ENCODE measurements at places on chromosomes 3 and 15. TPM values are rescaled to one million over a fixed set of nuclear protein-coding genes. Genes with fewer than 3 reads are reported as not detected.
A peak's percentile ranks its signal among the peaks of the same experiment; 100 is the strongest.

DNA sequence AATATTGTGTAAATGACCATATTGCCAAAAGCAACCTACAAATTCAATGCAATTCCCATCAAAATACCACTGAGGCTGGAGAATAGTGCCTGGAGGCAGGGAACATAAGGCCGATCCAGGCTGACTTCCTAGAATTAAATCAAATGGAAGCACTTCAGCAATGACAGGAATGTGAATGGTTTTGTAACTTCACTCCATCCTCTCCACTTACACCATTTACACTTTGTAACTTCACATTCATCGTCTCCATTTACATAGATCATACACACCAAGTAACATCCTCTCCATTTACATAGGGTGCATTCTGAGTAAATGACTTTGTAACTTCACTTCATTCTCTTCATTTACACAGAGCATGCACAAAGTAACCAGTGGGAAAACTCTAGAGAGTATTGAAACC, 11.6 kb downstream of the STRIT1 start:
- no peak for DNase-seq
- H3K36me3 ChIP-seq, result no peaks in the 10 kb centered on the region
- no peaks in the 10 kb centered on the region for H3K27me3 ChIP-seq
- H3K4me3 ChIP-seq, result no peak overlapping the region
- no peak overlapping the region for H3K27ac ChIP-seq

- no peak for DNase-seq
- no peak overlapping the region for H3K27ac ChIP-seq
- H3K36me3 ChIP-seq, result no peaks in the 10 kb centered on the region
- no peak overlapping the region for H3K4me3 ChIP-seq
Measured at GRCh38 chr3:143496191-143496590, 352.1 kb downstream of the SLC9A9 start.

- H3K4me1 ChIP-seq, result no peaks in the 10 kb centered on the region
- no peak for DNase-seq
- no peaks in the 10 kb centered on the region for H3K27me3 ChIP-seq
- H3K36me3 ChIP-seq, result no peaks in the 10 kb centered on the region
Measured at GRCh38 chr3:39299279-39299678, 19.4 kb upstream of the CX3CR1 start.

The AGTR1 gene
- total RNA-seq, result 1.2 TPM

The SPESP1 gene
- total RNA-seq, result not detected

- H3K27ac ChIP-seq, result no peak overlapping the region
- no peak for DNase-seq
- no peak overlapping the region for H3K4me3 ChIP-seq
- no peaks in the 10 kb centered on the region for H3K4me1 ChIP-seq
Measured at GRCh38 chr15:58732625-58733363, 16.7 kb downstream of the ADAM10 start.

- H3K27ac ChIP-seq, result peak overlapping the region; percentile 40
- H3K27me3 ChIP-seq, result no peaks in the 10 kb centered on the region
- no peak overlapping the region for H3K4me3 ChIP-seq
- H3K36me3 ChIP-seq, result no peaks in the 10 kb centered on the region
- H3K4me1 ChIP-seq, result peaks cover 22% of the 10 kb centered on the region
Measured at GRCh38 chr15:40407330-40407990, 1.9 kb downstream of the IVD start.

DNA sequence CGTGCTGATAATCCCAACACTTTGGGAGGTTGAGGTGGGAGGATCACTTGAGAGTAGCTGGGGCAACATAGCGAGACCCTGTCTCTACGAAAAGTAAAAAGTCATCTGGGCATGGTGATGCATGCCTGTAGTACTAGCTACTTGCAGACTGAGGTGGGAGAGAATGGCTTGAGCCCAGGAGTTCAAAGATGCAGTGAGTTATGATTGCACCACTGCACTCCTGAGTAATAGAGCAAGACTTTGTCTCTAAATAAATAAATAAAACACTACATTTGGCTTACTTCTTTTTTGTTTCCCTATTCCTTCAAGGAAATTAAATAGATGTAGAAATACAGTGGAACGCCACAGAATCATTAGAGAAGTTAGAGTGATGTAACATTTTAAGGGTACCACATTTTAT, 20.1 kb upstream of the LDHAL6B start:
- no peak for DNase-seq
- H3K36me3 ChIP-seq, result no peaks in the 10 kb centered on the region
- no peaks in the 10 kb centered on the region for H3K27me3 ChIP-seq
- H3K4me3 ChIP-seq, result no peak overlapping the region

DNA sequence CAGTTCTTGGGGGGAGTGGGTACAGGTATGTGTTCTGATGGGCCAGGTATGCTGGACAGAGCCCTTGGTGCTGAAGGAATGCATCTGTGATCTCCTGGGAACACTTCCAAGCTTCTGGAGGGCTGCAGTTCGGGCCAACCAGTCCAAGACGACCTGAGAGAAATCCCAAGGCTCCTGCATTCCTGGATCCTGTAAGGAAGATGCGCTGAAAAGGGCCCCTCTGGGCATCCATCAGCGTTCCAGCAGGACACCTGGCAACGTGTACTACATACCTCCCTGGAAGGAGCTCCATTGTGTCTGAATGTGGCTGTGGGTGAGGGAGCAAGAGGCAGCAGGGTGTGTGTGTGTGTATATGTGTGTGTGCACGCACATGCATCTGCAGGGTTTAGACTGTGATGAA, 144.7 kb downstream of the FAM43A start:
- no peaks in the 10 kb centered on the region for H3K4me1 ChIP-seq
- no peaks in the 10 kb centered on the region for H3K27me3 ChIP-seq
- no peak overlapping the region for H3K27ac ChIP-seq

DNA sequence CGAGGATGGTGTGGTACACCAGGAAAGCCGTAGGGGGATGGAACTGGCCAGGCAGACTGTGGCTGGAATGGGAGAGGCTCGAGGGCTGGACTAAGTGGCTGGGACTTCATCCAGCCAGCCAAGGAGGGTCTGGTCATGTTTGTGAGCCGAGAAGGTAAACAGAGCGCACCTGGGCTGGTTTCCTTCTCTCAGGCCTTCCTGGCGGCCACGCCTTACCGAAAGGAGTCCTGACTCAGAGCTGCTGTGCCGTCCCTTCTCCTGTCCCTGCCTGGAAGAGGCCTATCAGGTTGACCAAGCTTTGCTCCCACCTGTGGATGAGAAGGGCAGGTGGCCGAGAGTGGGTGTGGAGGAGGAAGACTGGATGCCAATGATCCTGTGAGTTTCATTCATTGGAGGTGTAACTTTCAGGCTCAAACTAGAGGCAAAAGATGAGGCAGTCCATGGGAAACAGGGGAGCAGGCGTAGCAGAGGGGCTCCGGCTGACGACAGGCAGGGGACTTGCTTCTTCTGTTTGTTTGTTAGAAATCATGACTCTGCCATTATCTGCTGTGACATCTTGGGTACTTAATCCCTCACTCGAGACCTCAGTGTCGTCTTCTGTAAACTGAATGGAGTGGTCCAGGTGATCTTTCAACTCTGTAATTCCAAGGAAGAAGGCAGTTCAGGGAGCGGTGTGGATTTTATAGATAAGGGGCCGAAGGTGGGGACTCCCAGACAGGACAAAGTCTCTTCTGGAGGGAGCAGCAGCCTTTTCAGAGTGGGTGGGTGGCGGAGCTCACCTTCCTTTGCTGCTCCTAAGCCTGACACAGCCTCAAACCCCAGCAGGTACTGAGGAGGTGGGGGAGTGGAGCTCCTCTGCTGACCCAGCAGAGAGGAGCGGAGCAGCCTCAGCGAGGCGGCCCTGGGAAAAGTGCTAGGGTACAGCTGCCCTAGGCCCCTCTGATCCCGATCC, 71.8 kb upstream of the GATM start:
- peak; percentile 80 for DNase-seq
- no peaks in the 10 kb centered on the region for H3K4me1 ChIP-seq
- H3K27ac ChIP-seq, result peak overlapping the region; percentile 74
- no peaks in the 10 kb centered on the region for H3K36me3 ChIP-seq
- H3K27me3 ChIP-seq, result no peaks in the 10 kb centered on the region

GRCh38 chr3:126293370-126294082, 63.7 kb downstream of the KLF15 start:
- no peaks in the 10 kb centered on the region for H3K27me3 ChIP-seq
- no peaks in the 10 kb centered on the region for H3K36me3 ChIP-seq
- DNase-seq, result no peak

DNA sequence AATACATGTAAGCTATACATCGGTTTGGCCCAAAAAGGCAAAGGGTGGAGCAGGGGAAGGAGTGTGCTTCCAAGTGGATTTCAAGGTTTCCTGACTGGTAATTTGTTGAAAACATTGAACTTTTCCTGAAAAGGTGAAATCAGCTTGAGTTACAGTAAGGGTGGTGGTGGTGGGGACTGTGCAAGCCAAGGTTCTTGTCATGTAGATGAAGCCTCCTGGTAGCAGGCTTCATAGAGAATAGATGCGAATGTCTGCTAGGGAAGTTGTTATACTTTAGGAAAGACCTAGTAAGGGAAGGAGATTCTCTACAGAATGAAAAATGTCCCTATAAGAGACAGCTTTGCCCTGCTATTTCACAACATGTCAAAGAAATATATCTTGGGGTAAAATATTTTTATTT, 528.2 kb upstream of the CBLB start:
- no peak overlapping the region for H3K4me3 ChIP-seq
- H3K27me3 ChIP-seq, result no peaks in the 10 kb centered on the region
- DNase-seq, result no peak
- no peaks in the 10 kb centered on the region for H3K36me3 ChIP-seq

The ERICH6 gene
- not detected for total RNA-seq

The PIK3R4 gene
- 34.3 TPM for total RNA-seq

The GRAMD1C gene
- total RNA-seq, result 29.4 TPM

- H3K27me3 ChIP-seq, result no peaks in the 10 kb centered on the region
- H3K27ac ChIP-seq, result no peak overlapping the region
- DNase-seq, result no peak
- H3K36me3 ChIP-seq, result no peaks in the 10 kb centered on the region
Measured at GRCh38 chr15:54282228-54282836, 304.1 kb downstream of the UNC13C start.

The ATP8B4 gene
- total RNA-seq, result 4.9 TPM

GRCh38 chr15:73385205-73385604, 16.4 kb upstream of the HCN4 start:
- no peaks in the 10 kb centered on the region for H3K27me3 ChIP-seq
- no peak for DNase-seq

DNA sequence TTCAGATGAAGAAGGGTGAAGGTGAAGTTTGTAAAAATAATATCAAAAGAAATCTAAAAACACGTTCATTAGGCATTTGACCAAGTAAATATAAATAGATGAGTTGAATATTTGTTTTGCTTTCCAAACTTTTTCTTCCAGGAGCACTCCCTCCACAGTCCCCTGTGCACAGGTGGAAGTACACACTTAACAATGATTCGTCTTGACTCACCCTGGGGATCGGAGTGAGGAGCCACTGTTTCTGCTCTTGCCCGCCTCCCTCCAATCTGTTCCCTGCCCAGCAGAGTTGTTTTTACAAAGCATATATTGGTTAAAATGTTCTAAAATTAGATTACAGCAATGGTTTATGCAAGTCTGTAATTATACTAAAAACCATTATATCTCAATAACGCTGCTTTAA, 175.1 kb downstream of the PTPRG start:
- H3K27me3 ChIP-seq, result no peaks in the 10 kb centered on the region
- H3K27ac ChIP-seq, result no peak overlapping the region
- H3K36me3 ChIP-seq, result no peaks in the 10 kb centered on the region
- no peak for DNase-seq
- no peaks in the 10 kb centered on the region for H3K4me1 ChIP-seq

The PPP2R3A gene
- 6.6 TPM for total RNA-seq

The CFAP91 gene
- total RNA-seq, result not detected

DNA sequence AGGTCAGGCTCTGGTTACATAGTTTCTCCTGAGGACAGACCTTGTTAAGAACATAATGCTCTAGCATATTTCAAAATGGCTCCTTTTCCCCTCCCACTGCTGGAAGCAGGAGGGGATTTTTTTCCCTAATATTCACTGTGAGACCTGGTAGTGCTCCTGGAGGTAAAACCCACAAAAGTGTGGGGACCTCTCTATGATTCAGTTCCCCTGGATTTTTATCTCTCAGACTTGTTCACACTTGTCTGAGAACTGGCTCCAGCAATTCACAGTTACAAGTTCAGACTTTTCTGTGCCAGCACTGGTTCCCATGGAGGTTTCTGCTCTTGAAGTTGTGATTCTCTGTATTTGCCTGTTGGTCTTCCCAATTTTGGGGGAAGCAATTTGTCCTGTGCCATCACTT, 36.3 kb upstream of the PCOLCE2 start:
- DNase-seq, result no peak
- no peaks in the 10 kb centered on the region for H3K36me3 ChIP-seq
- H3K4me3 ChIP-seq, result no peak overlapping the region
- H3K27ac ChIP-seq, result no peak overlapping the region

The TNFAIP8L3 gene
- total RNA-seq, result 5.8 TPM

The THSD4 gene
- 59.5 TPM for total RNA-seq

DNA sequence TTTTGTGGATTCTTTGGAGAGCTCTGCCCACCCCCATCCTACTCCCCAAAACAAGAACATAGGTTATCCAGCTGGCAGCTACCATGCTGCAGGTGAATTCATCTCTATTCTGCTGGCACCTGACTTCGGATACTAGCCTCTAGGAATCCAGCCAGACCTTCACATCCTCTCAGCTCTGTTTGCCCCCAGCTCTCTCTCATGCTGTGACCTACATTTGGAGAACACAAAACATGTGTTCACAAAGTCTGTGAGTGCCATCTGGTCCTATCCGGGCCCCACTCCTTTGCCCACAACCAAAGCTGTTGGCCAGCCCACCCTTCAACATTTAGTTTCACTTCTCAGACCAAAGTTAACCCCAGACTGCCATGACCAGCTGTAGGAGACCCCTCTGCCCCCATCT, 89.4 kb upstream of the C3orf80 start:
- no peak overlapping the region for H3K27ac ChIP-seq
- no peak overlapping the region for H3K4me3 ChIP-seq
- no peaks in the 10 kb centered on the region for H3K4me1 ChIP-seq
- H3K36me3 ChIP-seq, result no peaks in the 10 kb centered on the region
- H3K27me3 ChIP-seq, result no peaks in the 10 kb centered on the region

DNA sequence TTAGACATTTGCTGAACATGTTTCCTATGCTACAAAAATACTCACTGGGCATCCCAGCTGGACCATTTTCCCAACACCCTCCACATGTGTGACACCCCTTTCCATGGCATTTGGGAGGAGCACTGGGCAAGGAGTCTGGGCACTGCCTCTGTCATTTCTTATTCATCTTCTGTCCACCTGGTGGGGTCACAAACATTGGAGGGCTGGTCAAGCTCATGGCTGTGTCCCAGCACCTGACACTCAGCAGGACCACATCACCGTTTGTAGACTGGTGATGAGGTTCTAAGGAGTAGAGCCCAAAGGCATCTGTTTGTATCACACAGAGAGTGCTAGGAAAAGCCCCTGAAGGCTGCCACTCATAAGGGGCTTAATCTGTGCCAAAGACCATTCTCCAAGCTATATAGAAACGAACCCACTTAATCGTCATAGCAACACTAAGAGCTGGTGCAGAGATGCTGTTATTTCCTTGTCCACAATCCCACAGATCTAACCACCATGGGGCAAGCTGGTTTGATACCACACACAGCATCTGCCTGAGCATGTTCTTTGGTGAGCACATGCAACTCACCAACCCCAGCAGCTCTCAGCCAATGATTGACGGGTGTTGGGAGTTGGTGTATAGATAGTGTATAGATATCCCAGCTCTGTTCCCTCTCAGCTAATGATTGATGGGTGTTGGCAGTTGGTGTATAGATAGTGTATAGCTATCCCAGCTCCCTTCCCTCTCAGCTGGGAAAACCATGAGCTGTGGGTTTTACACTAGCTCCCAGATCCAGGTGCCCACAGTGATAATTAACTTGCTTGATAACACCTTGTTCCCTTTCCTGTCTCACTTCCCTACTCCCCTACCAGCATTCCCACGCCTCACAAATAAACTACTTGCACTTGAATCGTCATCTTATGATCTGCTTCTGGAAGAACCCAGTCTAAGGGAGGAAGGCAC, 42.7 kb upstream of the ATP2B2 start:
- no peak for DNase-seq
- H3K27ac ChIP-seq, result no peak overlapping the region
- H3K36me3 ChIP-seq, result no peaks in the 10 kb centered on the region
- no peaks in the 10 kb centered on the region for H3K4me1 ChIP-seq
- no peak overlapping the region for H3K4me3 ChIP-seq

All from Peyer's patch (tissue), 4 donors.